ENCODE measurements at places on chromosomes 4 and X. TPM values are rescaled to one million over a fixed set of nuclear protein-coding genes. Genes with fewer than 3 reads are reported as not detected.

Gene CFI
- 6.9 TPM for total RNA-seq

Gene ZMAT1
- total RNA-seq = 0.09 TPM

Gene OTC
- total RNA-seq = not detected

Gene RRH
- 0.09 TPM for total RNA-seq

Gene PASD1
- not detected for total RNA-seq

Gene ARR3
- not detected for total RNA-seq

Gene TKTL1
- not detected for total RNA-seq

Gene GAB3
- total RNA-seq = 5.0 TPM

Gene NPNT
- total RNA-seq = 0.09 TPM

Gene MAGEE1
- total RNA-seq = 1.1 TPM

Gene INTU
- total RNA-seq = 5.7 TPM

Gene NKX6-1
- total RNA-seq = not detected

Gene GAGE2A
- total RNA-seq = not detected

Gene BANK1
- 0.57 TPM for total RNA-seq

Gene CTBP1
- 202 TPM for total RNA-seq

Gene CCKAR
- total RNA-seq = 0.57 TPM

Gene RASGEF1B
- total RNA-seq = 0.46 TPM

Gene PDCL2
- not detected for total RNA-seq

Gene RASSF6
- under 0.01 TPM for total RNA-seq

Gene FAM184B
- total RNA-seq = under 0.01 TPM

Gene SHROOM3
- total RNA-seq = 1.6 TPM

Gene CT45A3
- total RNA-seq = not detected

Gene DDX53
- total RNA-seq = not detected

Gene GLUD2
- 1.00 TPM for total RNA-seq

Gene RHOXF2
- total RNA-seq = not detected

Gene RAI2
- total RNA-seq = 0.14 TPM

Gene ATP6AP2
- 196 TPM for total RNA-seq

Gene ADAMTS3
- 3.8 TPM for total RNA-seq

Gene CLNK
- total RNA-seq = not detected

Gene MAGIX
- total RNA-seq = 1.4 TPM

Gene IL3RA
- 0.09 TPM for total RNA-seq

Gene ABLIM2
- total RNA-seq = 0.14 TPM

Gene PABPC5
- 1.1 TPM for total RNA-seq

Gene BMP15
- not detected for total RNA-seq

Gene RNF113A
- total RNA-seq = 16.5 TPM

Gene GAGE12F
- total RNA-seq = not detected

Gene HTN3
- total RNA-seq = not detected

Gene NAP1L2
- total RNA-seq = 1.1 TPM

Gene SPP1
- 1.3 TPM for total RNA-seq

Gene NXF2B
- total RNA-seq = not detected

Gene POU4F2
- not detected for total RNA-seq

Gene FRMPD4
- 2.4 TPM for total RNA-seq

Gene PCDH18
- 100 TPM for total RNA-seq

Gene AGTR2
- total RNA-seq = not detected

Gene RS1
- total RNA-seq = not detected

Gene ERCC6L
- total RNA-seq = 0.28 TPM

Gene HERC5
- total RNA-seq = 0.57 TPM

Gene TMEM35A
- total RNA-seq = 3.4 TPM

Gene APOO
- 5.4 TPM for total RNA-seq

Gene SPANXD
- not detected for total RNA-seq

Gene CXCL10
- 0.09 TPM for total RNA-seq

Gene TRPC5OS
- not detected for total RNA-seq

Gene TLR2
- 0.28 TPM for total RNA-seq

Gene FABP2
- total RNA-seq = not detected

Gene DBET
- not detected for total RNA-seq

Gene MAGEC2
- 0.14 TPM for total RNA-seq

Data from smooth muscle cell of bladder (primary cell).